ENCODE measurements at places on chromosomes 7 and 10.

DNA sequence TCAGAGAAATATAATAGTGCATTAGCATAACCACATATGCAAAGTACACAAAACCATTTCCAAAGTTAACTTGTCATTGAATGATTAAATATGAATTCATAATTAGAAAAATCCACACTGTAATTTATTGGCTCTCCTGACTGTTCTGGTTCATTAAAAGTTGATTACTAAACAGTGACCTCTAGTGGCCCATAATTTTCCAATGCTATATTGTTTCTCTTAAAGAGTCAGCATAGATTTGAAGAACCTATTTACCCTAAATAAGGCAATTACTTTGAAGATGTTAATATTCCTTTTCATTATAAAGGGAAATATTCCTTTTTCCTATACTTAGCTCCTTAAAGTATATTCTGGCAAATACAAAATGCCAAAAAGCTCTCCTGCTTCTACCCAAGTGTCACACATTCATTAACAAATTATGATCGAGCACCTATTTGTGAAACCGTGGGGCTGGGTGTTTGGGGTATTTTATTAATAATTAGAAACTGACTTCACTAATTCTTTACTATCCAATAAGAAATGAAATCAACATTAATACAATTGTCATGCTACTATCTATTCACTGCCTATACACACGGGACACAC is 86.2 kb downstream of the HIBADH start:
- DNase-seq, result no peak

DNA sequence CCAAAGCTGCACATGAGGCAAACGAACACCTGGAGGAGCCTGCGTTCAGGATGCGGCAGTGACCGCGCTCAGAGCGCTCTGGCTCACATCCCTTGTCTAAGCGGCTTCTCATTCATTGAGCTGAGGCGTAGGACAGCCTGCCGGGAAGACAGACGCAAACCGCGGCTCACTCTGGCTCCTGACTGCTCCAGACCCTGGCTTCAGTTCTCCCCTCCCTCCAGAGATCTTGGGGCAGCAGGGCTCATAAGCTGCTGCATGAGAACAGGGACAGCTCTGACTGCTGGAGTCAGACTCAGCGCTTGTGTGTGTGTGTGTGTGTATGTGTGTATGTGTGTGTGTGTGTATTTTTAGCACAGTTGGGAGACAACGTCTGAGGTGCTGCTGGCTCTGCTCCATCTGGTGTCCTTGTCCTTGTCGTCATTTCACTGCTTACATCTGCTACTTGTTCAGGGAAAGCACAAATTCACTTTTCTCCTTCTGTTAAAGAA is 15.8 kb upstream of the LYZL2 start:
- no peak for DNase-seq

GRCh38 chr10:102731222-102731800 is 12.4 kb upstream of the WBP1L start:
- DNase-seq, result no peak

GRCh38 chr7:121513105-121513504 is 117.0 kb upstream of the FAM3C start:
- DNase-seq, result no peak

- DNase-seq, result no peak
Observed at GRCh38 chr10:63042256-63042655, 90.9 kb upstream of the NRBF2 start.

GRCh38 chr7:140155428-140155827 is 21.4 kb downstream of the KDM7A start:
- no peak for DNase-seq

GRCh38 chr10:44879531-44879899 is 31.6 kb upstream of the TMEM72 start:
- DNase-seq, result no peak

GRCh38 chr10:51227897-51228713 is 153.8 kb downstream of the PRKG1 start:
- DNase-seq, result no peak

- no peak for DNase-seq
Observed at GRCh38 chr10:125017547-125018298, 75.8 kb downstream of the ZRANB1 start.

DNA sequence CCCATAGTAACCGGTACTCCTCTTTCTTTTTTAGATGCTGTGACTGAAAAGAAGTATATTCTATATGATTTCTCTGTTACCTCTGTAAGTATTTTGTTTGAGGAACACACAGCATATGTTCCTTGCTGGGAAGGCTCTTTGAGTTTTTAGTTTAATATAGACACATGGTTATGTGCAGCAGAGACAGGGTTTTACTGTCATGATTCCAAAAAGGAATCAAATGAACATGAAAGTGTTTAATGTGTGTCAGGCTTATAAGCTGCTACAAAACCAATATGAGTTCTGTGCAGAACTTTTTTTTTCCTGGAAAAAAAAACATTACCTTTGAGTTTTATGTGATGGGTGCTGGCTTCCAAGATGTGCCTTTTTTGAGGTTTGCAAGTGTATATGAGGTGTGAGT is 50.4 kb downstream of the MGAM2 start:
- no peak for DNase-seq

DNA sequence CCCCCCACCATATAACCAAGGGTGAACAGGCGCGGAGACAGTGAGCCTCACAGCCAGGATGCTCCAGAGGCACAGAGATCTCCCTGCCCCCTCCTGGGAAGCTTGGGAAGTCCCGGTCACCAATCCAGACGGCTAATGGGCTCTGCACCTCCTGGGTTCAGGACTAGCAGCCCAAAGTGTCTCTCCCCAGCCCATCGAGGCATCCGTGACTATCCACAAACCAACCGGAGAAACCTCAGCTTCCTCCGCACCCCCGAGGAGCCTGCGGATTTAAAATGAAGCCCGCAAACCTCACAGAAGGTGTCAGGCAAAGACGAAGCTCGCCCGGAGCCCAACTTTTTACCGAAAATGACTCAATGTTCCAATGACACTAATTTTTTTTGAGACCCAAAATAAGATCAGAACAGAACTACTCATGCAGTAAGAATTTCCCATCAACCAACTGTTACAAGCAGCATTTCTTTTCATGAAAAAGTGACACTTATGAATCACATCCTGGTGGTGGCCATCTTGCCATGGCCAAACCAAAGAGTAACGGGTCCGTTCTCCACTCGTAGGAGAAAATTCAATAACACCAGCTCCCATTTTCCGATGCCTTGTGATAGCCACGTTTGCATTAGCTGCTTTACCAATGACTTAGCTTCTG is 6.0 kb downstream of the PDGFA start:
- no peak for DNase-seq

- DNase-seq, result no peak
Observed at GRCh38 chr10:21497177-21497807, 28.2 kb downstream of the SKIDA1 start.

DNA sequence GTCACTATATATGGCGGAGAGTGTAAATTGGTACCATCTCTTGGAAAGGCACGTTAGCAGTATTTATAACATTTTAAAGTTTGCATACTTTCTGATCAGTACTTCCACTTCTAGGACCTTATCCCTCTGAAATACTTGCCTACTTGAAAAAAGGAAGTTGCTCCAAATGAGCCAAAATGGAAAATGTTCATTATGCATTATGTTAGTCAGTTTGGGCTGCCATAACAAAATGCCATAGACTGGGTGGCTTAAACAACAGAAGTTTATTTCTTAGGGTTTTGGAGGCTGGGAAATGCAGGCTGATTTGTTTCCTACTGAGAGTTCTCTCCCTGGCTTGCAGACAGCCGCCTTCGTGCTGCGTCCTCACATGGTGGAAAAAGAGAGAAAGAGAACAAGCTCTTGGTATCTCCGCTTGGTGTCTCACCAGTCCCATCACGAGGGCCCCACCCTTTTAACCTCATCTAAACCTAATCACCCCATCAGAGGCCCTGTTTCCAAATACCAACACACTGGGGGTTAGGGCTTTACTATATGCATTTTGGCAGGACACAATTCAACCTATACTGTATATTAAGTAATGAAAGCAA is 6.9 kb downstream of the SNX10 start:
- no peak for DNase-seq

- no peak for DNase-seq
Observed at GRCh38 chr7:112302566-112302965, 96.1 kb downstream of the ZNF277 start.

GRCh38 chr7:112437072-112437471 is 13.2 kb upstream of the IFRD1 start:
- DNase-seq, result no peak
